ENCODE measurements at places on chromosomes 3 and 15.

DNA sequence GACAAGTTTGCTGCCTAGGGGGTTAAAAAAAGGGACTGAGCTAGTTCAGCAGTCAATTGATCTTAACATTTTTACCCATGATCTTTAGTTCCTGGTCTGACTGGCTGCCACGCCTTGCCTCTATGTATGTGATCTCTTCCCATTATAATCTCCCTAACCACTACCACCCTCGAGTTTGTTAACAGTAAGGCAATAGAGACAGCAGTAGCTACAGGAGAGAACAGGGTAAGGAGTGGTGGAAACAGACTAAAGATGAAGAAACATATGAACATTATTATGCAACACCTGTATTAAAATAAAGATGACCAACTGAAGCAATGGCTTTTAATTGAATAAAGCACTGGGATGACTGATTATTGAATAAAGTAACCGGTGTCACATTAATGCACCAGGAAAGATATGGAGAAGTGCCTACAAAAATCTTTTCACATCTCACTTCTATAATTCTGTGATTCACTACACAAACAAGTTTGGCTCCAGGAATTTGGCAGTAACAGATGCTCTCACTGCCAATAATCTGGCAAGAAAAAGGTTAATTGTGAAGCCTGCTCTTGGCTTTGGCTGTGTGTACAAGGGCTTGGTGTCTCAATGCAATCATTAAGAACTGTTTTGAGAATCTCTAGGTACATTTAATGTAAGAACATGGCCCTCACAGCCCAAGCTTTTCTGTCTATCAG, 95.7 kb downstream of the HHLA2 start:
- no peak for DNase-seq

DNA sequence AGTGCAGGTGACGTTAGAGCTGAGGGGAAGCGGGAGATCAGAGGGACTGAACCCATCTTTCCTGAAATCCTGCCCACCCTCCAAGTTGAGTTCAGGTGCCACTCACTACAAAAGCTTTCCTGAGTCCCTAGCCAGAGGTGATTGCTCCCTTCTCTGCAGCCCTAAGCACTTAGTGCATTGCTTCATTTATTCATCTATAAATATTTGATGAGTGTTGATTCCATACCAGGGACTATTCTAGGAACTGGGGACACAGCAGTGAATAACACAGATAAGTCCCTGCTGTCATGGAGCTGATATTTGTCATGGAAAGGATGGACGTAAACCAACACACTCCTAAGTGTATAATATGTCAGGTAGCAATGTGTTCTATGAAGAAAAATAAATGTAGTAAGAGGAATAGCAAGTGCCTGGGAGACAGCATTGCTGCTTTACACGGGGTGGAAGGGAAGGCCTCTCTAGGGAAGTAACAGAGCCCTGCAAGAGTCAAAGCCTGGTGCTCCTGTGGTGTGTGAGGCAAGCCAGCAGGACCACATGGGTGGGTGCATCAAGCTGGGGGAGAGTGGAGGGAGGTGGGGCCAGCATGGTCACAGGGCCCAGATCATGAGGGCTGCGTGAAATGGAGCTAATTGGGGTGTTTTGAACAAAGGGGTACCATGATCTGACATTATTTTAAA, 18.6 kb downstream of the ALPK3 start:
- no peak for DNase-seq

GRCh38 chr3:12235691-12236090, 53.2 kb upstream of the PPARG start:
- DNase-seq: no peak

- DNase-seq: no peak
Observed at GRCh38 chr3:42043099-42043813, 47.9 kb upstream of the TRAK1 start.

DNA sequence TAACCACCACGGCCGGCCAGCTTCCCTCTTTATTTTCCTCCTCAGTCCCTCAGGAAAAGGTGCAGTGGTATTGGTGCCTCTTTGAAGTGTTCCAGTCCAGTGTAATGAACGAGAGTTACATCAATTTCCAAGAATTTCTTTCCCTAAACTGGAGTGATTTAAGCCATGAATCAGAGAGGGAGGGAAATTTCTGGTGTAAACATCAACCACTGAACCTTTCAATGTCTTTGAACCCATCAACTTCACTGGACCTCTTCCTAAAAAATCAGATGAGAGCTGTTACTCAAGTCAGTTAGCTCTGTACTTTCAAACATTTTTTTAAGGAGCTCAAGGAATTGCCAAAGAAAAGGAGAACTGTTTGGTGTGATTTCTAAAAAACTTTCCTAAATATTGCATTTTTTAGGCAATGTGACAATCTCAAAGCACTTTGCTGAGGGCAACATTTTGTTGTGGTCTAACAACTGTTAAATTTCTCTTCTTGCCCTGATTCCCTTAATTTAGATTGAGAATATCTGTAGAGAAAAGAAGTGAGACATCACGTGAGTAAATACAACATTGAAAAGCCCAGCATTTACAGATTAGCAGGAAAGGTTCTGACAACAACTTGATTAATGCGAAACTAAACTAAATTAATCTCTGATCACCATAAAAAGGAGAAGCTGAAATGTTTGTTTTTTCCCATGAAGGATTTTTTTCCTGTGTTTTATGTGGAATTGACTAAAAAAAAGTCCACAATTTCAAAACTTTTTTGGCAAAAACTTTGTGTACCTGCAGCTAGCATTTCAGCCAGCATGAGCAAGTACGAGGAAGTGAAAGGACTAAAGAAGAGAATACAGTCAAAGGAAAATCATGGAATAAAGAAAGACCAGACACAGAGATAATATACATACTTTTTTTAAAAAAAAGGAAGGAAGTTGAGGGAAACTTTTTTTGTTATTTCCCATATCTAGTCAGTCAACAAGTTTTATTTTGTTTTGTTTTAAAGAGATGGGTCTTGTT, 9.1 kb upstream of the DAZL start:
- no peak for DNase-seq

GRCh38 chr3:38636464-38636863, 13.0 kb downstream of the SCN5A start:
- DNase-seq: no peak

DNA sequence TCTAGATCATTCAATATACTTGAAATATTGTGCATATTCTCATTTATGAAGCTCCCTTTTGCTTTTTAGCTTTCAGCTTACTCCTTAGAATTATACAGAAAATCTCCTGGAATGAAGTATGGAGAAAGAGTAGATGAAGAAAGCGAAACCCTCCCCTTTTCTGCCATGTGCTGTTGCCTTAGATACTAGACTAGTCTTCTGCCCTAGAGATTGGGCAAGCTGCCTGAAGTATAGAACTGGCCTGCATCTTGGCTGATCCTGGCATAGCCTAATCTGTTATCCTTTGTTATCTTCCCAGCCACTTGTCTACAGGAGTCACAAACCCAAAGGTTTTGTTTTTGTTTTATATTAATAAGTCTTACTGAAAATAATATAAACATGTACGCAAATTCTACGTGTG, 138.8 kb downstream of the RBPMS2 start:
- no peak for DNase-seq

Data from stimulated activated CD8-positive, alpha-beta memory T cell treated with anti-CD3 and anti-CD28 coated beads, Interleukin-4, amount 100 ng/mL, for 24 hours (primary cell).